ENCODE measurements at places on chromosomes 6 and 20. TPM values are rescaled to one million over a fixed set of nuclear protein-coding genes. Genes with fewer than 3 reads are reported as not detected.

Gene CYP39A1
- total RNA-seq, result 7.8 TPM

Gene SMLR1
- 0.12 TPM for total RNA-seq

Gene SLC22A7
- not detected for total RNA-seq

Gene PRPH2
- total RNA-seq, result 1.0 TPM

Gene PPDPF
- 120 TPM for total RNA-seq

Gene CALHM4
- total RNA-seq, result not detected

All from pancreas (tissue), 10 donors.